Left kidney (tissue), 8 donors: ENCODE measurements at places on chromosomes 6 and 20.
A peak's percentile ranks its signal among the peaks of the same experiment; 100 is the strongest.

GRCh38 chr6:11767458-11767857 lies 11.1 kb downstream of the ADTRP start:
- no peak for DNase-seq

- DNase-seq: no peak
Measured at GRCh38 chr6:147715035-147715434, 206.5 kb downstream of the SAMD5 start.

GRCh38 chr20:18496740-18497592 lies at the start of gene RBBP9:
Gene RBBP9, minus strand, starts transcription at chr20:18497225. Its CDS starts 58 bp downstream, at chr20:18497167.
- DNase-seq: peak; percentile 83

DNA sequence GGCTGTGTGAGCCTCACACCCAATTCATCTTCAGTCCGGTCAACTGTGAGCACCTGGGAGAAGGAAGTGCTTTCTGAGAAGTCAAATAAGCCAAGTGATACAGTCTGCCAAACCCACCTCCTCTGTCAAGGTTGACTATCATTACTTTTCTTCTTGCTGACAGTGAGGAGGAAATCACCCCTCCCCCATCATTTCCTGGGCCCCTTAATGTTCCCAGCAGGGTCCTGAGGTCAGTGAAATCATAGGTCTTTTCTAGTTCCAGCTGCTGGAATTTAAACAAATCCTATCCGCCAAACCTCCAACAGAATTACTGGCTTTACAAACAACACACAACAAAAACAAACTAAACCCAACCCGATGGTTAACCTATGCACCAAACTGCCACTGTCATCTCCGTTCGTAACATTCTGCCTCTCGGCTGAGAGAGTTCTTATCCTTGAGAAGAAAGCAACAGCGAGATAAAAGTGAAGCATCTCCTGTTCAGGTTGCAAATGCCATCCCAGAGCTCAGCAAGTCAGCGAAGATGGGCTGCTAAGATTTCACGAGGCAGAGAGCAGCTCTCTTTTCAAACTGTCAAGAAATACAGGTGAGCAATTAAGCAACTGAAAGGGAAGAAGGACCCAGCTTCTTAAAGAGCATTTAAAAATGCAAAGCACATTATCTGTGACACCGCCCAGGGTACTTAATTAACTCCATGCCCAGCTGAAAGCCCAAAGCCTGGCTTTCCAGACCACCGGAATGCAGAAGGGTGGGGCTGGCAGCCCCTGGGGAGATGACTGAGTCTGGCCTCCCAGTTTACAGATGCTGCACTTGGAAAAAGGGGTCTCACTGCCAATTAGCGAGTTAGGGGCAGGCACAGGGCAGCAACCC lies 24.7 kb downstream of the GFOD1 start:
- no peak for DNase-seq

DNA sequence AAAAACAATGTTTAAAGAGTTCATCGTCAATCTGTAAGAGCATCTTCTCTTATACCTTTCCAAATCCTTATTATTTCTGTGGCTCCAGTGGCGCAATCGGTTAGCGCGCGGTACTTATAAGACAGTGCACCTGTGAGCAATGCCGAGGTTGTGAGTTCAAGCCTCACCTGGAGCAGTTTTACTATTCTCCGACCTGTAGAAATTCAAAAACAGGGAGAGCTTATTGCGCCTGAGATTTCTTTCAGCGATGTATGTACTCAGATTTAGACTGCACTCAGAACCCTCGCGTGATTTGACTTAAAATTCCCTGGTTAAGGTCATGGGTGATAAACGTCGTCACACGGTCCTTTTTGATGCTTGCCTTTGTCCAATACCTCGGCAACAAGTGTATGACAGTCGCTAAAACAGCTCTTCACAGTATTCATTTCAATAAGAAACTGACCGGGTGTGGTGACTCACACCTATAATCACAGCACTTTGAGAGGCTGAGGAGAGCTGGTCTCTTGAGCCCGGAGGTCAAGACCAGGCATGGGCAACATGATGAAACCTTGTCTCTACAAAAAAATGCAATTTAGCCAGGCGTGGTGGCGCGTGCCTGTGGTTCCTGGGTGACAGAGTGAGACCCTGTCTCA lies 11.9 kb downstream of the GPX5 start:
- DNase-seq: peak; percentile 17

- DNase-seq: no peak
Measured at GRCh38 chr6:13708736-13709135, 2.9 kb downstream of the RANBP9 start.

GRCh38 chr20:22368235-22368634 lies 216.1 kb downstream of the FOXA2 start:
- DNase-seq: no peak

DNA sequence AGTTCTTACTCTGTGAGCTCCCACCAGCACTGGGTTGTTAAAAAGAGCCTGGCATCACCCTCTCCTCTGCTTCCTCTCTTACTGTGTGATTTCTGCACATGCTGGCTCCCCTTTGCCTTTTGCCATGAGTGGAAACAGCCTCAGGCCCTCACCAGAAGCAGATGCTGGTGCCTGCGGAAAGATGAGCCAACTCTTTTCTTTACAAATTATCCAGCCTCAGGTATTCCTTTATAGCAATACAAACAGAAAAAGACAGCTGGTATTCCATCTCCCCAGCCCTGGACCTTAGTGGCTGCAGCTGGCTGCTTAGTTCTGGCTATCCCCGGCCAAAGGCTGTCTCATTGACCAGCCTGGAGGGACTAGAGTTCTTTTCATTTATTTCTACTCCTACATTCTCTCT lies 129.1 kb downstream of the IMPG1 start:
- no peak for DNase-seq

DNA sequence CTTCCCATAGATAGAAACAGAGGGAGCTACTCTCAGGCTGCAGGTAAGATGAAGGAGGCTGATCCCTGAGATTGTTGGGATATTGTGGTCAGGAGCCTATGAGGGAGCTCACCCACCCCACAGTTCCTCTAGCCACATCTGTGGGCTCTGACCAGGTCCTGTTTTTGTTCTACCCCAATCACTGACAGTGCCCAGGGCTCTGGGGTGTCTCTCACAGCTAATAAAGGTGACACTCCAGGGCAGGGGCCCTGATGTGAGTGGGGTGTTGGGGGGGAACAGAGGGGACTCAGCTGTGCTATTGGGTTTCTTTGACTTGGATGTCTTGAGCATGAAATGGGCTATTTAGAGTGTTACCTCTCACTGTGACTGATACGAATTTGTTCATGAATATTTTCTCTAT lies 2.8 kb downstream of the HLA-F start:
- DNase-seq: no peak

- DNase-seq: peak; percentile 70
Measured at GRCh38 chr6:35727231-35727934, 9.4 kb upstream of the ARMC12 start.

- no peak for DNase-seq
Measured at GRCh38 chr6:7911345-7911725, 747 bp upstream of the TXNDC5 start.

- DNase-seq: no peak
Measured at GRCh38 chr6:8047541-8048292, 16.5 kb downstream of the BLOC1S5 start.

DNA sequence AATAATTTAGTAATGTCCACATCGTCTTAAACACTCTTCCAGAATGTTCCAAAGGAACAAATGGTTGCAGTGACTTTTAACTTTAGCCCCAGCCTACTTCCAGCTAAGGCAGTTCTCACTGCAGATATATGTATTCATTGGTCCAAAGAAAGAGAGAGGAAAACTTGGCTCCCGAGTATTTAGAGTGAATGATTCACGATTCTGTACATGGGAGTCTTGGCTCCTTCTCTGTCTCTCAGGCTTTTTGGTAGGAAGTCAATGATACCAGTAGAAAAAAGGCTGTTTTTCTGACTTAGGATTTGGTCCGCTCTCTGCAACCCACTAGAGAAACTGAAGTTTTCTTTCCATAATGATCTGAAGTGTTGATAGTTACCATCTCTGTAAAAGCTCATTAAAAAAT lies 38.6 kb downstream of the E2F3 start:
- DNase-seq: no peak

DNA sequence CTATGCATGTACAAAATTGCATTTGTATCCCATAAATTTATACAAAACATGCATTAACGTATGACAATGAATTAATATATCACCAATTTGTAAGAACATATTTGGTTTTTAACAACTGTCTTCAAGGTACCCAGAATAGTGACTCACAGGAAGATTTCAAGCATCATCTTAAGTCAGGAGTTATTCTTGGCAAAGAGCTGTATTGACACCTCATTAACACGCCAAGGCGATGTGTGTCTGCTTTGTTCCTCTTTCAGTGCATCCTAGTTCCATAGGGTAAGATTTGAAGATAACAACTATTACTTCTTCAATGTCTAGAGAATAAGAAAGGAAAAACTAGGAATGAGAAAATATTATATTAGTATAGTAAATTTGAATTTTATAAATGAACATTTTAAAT lies 35.8 kb upstream of the TPD52L1 start:
- no peak for DNase-seq

DNA sequence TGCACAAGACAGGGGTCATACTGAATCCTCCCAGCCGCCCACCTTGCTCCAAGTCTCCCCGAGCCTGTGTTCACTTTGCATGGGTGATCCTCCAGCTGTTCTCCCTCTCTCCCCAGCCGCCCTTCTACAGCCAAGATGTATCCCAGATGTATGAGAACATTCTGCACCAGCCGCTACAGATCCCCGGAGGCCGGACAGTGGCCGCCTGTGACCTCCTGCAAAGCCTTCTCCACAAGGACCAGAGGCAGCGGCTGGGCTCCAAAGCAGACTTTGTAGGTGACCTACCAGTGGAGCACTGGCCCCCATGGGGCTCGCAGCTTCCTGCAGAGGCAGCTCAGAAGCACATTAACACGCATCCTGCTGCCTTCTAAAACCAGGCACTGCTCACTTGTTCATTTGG lies 14.6 kb upstream of the IFT52 start:
- no peak for DNase-seq

GRCh38 chr6:4647414-4648365 lies 128.5 kb upstream of the CDYL start:
- DNase-seq: peak; percentile 87

DNA sequence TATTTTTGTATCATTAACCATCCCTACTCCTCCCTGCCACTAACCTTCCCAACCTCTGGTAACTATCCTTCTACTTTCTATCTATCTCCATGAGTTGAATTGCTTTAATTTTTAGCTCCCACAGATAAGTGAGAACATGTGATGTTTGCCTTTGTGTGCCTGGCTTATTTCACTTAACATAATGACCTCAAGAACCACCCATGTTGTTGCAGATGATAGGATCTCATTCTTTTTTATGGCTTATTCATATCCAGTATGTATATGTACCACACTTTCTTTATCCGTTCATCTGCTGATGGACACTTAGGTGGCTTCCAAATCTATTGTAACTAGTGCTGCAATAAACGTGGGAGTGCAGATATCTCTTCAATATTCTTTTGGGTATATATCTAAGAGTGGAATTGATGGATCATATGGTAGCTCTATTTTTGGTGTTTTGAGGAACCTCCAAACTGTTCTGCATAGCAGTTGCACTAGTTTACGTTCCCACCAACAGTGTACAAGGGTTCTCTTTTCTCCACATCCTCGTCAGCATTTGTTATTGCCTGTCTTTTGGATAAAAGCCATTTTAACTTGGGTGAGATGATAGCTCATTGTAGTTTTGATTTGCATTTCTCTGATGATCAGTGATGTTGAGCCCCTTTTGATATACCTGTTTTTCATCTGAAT lies 201.4 kb downstream of the ARHGAP18 start:
- no peak for DNase-seq

- no peak for DNase-seq
Measured at GRCh38 chr6:144087789-144088426, 7.5 kb downstream of the SF3B5 start.

GRCh38 chr6:126804332-126805064 lies 314.0 kb upstream of the RSPO3 start:
- DNase-seq: peak; percentile 71

DNA sequence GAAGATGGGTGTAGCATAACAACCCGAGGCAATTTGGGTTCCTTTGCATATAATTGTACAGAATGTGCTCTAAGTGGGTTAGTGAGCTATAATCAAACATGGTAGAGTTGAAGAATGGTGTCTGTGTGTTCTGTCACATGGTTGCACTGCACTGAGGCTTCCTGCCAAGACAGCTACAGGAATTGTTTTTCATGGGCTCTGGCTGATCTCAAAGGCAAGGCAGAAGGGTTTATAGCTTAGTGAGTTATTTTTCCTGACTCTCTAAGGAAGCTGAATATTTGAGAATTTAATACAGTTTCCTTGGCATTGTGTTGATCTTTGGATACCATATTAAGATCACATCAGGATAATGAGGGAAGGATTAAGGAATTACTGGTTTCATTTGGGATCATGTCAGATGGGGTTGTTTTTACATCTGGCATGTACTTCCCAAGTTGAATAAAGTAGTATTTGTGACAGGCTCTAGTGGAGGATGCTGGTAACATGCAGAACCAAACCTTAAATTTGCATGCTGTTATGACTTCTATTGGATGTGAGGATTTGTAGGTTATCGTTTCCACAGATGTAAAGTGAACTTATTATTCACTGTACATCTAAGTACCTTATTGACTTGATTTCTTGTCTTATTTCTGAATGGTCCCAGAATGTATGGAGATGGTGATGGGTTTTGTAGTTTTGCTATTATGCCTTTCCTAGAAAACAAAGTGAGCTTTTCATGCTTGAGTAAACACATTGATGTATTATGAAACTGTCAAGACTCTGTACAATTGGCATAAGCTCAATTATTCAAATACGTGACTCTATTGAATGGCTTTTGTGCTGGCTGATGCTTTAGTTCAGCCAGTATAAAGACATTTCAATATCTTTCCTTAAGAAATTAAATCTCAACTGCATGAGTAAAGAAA lies 43.3 kb downstream of the LRRC1 start:
- no peak for DNase-seq

GRCh38 chr6:165634101-165634880 lies 28.8 kb downstream of the PDE10A start:
- no peak for DNase-seq

DNA sequence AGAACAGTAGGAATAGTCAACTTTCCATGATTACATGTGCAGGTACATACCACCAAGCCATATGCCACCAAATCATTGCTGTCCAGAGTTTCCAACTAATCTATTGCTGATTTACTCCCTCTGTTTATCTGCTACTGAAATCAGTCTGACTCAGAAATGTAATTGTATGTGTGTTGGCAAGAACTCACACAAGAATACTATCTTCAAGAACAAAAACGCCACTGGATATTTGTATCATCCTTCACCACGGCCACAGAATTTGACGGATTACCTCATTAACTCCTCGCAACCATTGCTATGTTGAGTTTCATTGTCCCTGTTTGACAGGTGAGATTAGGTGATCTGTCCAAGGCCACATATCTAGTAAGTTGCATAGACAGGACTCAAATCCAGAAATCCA lies 159.2 kb downstream of the GMPR start:
- DNase-seq: no peak

GRCh38 chr6:165227644-165228329 lies 81.6 kb downstream of the C6orf118 start:
- no peak for DNase-seq

- DNase-seq: no peak
Measured at GRCh38 chr6:160462551-160463109, 114.5 kb downstream of the SLC22A3 start.

- DNase-seq: no peak
Measured at GRCh38 chr20:62688855-62689460, 19.7 kb upstream of the NTSR1 start.

GRCh38 chr6:70638468-70638867 lies 29.2 kb upstream of the SMAP1 start:
- no peak for DNase-seq

GRCh38 chr20:23200413-23200812 lies 114.3 kb upstream of the CD93 start:
- no peak for DNase-seq

GRCh38 chr6:167402195-167402686 lies 77.4 kb downstream of the TTLL2 start:
- no peak for DNase-seq
